ENCODE measurements at places on chromosomes 1 and 21.
A peak's percentile ranks its signal among the peaks of the same experiment; 100 is the strongest.

- DNase-seq, result no peak
Observed at GRCh38 chr1:215111916-215112315, 29.4 kb downstream of the KCNK2 start.

GRCh38 chr1:79695138-79695537, 688.6 kb upstream of the ADGRL4 start:
- DNase-seq, result no peak

- no peak for DNase-seq
Observed at GRCh38 chr1:200049810-200050209, 22.3 kb downstream of the NR5A2 start.

DNA sequence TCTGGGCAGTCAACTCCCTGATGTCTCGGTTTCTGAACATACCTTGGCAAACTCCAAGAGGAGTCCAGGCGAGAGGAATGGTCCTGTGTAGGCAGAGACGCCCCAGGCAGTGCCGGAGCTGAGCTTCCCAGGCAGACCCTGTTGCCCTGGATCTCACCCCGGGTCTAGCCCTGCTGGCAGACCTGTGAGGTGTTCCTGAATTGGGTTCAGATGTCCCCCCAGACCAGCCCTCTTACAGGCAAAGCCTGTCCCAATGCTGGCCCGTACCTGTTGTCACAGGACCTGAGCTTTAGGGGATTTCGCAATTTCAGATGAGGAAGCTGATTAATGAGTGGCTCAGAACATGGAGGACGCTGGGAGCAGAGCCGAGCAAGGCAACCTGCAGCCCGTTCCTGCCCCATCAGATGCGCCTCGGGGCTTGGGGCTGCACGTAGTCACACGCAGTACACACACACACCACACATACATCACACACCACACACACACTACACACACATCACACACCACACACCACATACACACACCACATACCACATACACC, 38.5 kb upstream of the PDE9A start:
- DNase-seq, result peak; percentile 41

DNA sequence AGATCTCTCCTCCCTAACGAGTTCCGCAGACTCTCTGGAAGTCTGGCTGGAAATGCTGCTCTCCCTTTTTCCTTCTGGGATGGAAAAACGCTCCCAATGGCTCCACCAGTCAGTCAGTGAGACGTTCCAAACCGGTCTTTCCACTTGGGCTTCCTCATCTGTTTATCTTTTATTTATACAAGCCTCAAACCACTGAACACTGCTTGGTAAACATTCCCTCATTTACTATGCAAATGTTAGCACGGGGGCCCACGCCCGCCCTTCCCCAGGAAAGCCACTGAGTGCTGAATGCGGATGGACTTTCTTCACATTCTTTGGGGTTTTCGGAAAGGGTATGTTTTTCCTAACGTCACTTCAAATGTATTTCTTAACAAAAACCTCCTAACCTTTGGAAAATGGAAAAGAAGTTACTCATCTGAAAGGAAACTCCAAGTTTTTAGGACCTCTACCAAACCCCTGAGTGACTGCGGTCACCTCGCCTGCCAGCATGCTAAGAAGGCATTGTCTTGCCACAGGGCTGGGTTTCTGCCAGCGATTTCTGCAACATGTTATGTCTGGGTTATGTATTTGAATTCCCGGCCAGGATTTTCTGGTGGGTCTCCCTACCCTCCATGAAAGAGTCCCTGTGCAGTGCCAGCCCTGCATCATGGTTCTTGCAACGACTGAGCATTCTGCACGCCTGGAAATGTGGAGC, 14.0 kb upstream of the UMODL1 start:
- peak; percentile 96 for DNase-seq

DNA sequence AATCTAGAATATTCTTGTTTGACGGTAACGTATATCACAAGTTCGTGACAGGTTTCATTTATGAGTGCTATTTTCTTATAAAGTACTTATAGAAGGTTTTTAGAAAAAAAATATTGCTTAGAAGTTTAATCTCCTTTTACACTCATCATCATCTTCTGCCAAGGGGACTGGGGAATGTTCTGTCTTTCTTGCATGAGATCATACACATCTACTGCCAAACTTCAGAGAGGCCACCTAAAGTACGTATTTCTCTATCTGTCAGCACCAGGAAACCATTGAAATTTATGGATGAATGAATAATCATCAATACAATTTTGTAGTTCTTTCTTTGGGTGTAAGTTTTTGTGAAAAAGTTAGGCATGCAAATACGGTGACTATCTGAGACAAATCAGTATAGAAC, 245.8 kb downstream of the SPATA17 start:
- no peak for DNase-seq

- no peak for DNase-seq
Observed at GRCh38 chr1:164605254-164606091, 46.5 kb downstream of the PBX1 start.
